ENCODE measurements at places on chromosomes 2 and 18. TPM values are rescaled to one million over a fixed set of nuclear protein-coding genes. Genes with fewer than 3 reads are reported as not detected.

The SGO2 gene
- 5.7 TPM for total RNA-seq

The MYOM1 gene
- 0.46 TPM for total RNA-seq

The SP9 gene
- not detected for total RNA-seq

The CNRIP1 gene
- 33.9 TPM for total RNA-seq

DNA sequence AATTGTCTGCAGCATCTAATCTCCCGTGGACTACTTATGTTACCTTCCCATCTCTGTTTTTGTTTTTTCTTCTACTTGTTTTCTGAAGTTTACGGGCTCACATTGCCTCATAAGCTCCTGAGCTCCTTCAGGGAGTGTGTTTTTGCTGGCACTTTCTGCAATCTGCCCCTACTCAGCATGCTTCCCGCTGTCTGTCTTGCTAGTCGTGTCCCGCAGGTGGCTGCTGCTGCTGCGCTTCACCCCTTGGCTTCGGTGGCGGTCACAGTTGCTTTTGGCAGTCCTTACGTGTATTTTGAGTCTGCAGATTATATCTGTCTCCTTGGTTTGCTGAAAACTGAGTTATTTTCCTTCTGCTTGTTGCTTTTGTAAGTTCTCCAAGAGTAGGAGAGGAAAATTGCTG, 37.3 kb downstream of the FER1L5 start:
- peaks cover 22% of the 10 kb centered on the region for H3K27me3 ChIP-seq
- no peaks in the 10 kb centered on the region for H3K36me3 ChIP-seq
- H3K4me1 ChIP-seq: peaks cover 12% of the 10 kb centered on the region
- no peak overlapping the region for H3K27ac ChIP-seq
- no peak overlapping the region for H3K4me3 ChIP-seq
- DNase-seq: no peak

DNA sequence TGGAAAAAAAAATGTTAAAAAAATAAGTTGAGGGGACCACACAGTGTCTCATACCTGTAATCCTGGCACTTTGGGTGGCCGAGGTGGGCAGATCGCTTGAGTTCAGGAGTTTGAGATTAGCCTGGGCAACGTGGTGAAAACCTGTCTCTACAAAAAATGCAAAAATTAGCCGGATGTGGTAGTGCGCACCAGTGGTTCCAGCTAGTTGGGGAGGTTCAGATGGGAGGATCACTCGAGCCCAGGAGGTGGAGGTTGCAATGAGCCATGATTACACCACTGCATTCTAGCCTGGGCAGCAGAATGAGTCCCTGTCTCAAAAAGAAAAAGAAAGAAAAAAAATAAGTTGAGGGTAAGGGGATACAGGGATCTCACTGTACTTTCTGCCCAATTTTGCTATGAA, 6.1 kb upstream of the KYNU start:
- no peak for DNase-seq
- no peaks in the 10 kb centered on the region for H3K36me3 ChIP-seq
- H3K4me3 ChIP-seq: no peak overlapping the region
- peaks cover 61% of the 10 kb centered on the region for H3K4me1 ChIP-seq
- no peak overlapping the region for H3K27ac ChIP-seq
- H3K27me3 ChIP-seq: no peaks in the 10 kb centered on the region

DNA sequence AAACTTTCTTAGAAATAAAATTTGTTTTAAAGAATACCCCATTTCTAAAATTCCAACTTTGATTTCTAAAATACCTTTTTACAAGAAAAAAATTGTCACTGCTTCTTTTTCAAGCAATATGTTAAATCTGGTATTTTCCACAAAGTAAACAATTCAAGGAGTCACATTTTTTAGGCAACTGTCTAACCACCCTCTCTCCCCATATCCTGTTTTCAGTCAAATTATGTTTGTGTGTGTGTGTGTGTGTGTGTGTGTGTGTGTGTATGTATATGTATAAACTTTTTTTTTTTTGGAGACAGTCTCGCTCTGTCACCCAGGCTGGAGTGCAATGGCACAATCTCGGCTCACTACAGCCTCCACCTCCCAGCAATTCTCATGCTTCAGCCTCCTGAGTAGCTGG, 59.3 kb downstream of the ADNP2 start:
- peaks cover 11% of the 10 kb centered on the region for H3K36me3 ChIP-seq
- H3K27me3 ChIP-seq: no peaks in the 10 kb centered on the region
- H3K4me3 ChIP-seq: no peak overlapping the region
- no peak overlapping the region for H3K27ac ChIP-seq
- no peak for DNase-seq

DNA sequence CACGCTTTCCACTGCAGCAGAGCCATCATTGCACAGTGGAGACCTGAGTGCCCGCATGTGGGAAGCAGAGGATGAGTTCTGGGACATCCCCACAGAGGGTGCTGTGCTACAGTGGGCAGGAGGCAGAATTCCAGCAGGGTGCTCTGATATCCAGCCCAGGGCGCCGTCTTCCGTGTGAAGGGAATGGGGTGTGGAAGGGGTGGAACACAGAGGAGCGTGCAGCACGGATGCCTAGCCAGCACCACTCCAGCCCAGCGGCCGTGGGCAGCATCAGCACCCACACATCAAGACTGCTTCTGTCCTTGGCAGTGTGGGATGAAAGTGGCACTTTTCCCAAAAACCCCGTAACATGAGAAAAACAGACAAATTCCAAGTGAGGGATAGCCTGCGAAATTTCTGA, 134.3 kb downstream of the ZNF236 start:
- H3K4me1 ChIP-seq: peaks cover 5% of the 10 kb centered on the region
- H3K27ac ChIP-seq: no peak overlapping the region
- H3K4me3 ChIP-seq: no peak overlapping the region
- H3K27me3 ChIP-seq: no peaks in the 10 kb centered on the region

DNA sequence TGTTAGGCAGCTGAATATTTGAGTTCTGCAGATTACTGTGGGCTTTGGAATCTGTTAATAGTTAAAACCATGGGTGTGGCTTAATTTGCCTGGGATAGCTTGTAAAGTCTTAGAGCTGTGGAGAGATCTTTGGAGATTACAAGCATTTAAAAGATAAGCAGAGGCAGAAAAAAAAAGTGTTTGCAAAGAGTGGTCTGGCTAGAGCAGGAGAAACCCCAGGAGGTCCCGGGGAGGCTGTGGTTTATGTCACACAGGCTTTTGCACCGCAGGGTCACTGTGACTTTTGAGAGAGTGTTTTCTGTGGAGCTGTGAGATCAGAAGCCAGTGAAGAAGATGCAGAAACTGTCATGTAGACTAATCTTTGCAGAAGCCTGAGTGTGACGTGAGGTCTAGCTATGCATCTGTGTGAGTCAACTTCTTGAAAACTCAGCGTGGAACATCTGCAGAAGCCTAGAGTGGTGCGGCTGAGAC, 49.0 kb downstream of the SETBP1 start:
- H3K4me3 ChIP-seq: no peak overlapping the region
- no peak for DNase-seq

- H3K27ac ChIP-seq: no peak overlapping the region
- DNase-seq: peak; percentile 70
- H3K27me3 ChIP-seq: peaks cover 60% of the 10 kb centered on the region
- H3K4me3 ChIP-seq: no peak overlapping the region
- H3K4me1 ChIP-seq: no peaks in the 10 kb centered on the region
- no peaks in the 10 kb centered on the region for H3K36me3 ChIP-seq
These were observed 147.6 kb downstream of the CYP26B1 start for GRCh38 chr2:72000110-72000509.

- no peaks in the 10 kb centered on the region for H3K27me3 ChIP-seq
- peaks cover 3% of the 10 kb centered on the region for H3K36me3 ChIP-seq
- H3K4me3 ChIP-seq: no peak overlapping the region
- no peak for DNase-seq
These were observed 101.5 kb upstream of the DSEL start for GRCh38 chr18:67618061-67618460.

Data from osteocyte (in vitro differentiated cells).